ENCODE measurements at places on chromosomes 1 and 21.

GRCh38 chr1:171352554-171352953 is 38.6 kb downstream of the FMO4 start:
- DNase-seq, result no peak

DNA sequence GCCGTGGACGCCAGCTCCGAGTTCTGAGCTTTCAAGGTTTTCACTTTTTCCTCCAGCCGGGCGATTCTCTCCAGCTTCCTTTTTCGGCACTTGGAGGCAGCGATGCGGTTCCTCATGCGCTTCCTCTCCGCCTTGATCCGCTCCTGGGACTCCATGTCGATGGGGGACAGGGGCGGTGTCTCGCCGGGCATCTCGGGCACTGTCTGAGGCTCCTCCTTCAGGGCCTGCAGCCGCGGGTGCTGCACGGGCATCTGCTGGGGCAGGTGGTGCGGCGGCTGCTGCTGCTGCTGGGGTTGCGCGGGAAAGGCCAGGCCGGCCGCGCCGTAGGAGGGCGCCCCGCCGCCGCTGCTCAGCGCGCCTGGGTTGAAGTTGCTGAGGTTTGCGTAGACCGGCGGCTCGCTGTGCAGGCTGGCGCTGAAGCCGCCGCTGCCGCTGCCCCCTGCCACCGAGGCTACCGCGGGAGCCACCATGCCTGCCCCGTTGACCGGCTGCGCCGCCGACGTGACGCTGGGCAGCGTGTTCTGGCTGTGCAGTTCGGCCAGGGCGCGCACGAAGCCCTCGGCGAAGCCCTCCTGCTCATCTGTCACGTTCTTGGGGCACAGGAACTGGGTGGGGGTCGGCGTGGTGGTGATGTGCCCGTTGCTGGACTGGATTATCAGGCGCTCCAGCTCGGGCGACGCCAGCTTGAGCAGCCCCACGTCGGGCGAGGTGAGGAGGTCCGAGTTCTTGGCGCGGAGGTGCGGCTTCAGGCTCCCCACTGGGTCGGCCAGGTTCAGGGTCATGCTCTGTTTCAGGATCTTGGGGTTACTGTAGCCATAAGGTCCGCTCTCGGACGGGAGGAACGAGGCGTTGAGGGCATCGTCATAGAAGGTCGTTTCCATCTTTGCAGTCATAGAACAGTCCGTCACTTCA is 1.4 kb downstream of the JUN start:
- DNase-seq, result peak; percentile 41

DNA sequence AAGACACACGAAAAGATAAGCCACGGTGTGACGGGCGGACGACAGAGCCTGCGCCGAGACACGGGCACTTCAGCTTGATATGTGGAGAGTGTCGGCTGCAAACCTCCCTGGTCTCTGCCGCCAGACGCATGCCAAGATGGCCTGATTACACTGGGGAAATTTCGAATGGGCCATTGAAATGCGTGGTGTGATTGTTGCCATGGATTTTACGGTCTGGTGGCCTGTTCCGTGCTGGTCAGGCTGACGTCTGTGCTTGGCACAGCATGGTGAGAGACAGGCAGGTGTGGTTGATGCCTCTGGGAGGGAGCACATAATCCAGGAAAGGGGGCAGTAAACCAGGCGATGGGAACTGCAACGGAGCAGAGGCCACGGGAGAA is 105.6 kb upstream of the TMPRSS2 start:
- DNase-seq, result no peak

- no peak for DNase-seq
Observed at GRCh38 chr21:18164933-18165332, 79.7 kb upstream of the CHODL start.

- DNase-seq, result no peak
Observed at GRCh38 chr1:54489627-54490250, 58.3 kb upstream of the ACOT11 start.

- no peak for DNase-seq
Observed at GRCh38 chr1:200130552-200130951, 103.0 kb downstream of the NR5A2 start.

DNA sequence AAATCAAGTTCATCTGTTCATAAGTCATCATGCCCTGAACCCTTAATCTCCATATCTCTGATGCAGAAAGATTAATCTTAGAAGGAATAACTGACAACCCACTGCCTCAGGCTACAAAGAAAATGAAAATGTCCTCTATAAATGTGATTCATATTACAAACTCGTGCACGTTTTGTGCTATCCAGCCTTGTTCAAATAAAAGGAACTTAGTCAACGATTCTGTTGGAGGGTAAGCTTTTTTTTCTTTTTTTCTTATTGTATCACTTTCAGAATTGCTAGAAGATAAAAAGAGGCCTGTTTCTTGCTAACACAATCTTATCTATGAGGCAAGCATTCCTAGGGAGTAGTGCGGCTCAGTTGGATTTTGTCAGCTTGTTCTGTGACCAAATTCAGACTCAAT is 228.4 kb downstream of the TM2D1 start:
- no peak for DNase-seq

DNA sequence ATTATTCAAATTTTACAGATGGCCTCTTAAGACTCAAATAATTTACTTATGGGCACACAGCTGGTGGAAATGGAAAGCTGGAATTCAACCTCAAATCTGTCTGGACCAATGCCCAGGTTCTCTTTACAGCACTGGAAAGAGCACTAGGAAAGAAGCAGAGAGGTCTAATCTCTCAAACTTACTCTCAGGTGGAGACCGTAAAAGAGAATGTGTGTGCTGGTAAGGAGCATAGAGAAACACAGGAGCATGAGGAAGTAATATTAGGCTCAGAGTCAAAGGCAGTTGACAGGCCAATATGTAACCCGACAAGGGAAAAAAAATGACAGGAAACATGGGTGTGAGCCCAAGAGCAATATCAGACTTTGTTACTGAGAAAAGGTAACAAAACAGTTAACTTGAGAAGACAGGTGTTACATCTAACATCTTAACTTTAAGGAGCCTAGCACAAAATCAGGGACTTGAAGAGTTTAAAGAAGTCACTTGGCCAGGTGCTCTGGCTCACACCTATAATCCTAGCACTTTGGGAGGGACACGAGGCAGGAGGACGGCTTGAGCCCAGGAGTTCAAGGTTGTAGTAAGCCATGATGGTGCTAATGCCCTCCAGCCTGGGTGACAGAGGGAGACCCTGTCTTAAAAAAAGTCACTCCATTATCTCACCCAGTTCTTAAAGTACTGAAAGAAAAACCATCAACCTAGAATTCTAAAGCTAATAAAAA is 20.7 kb downstream of the PPP1R15B start:
- no peak for DNase-seq

DNA sequence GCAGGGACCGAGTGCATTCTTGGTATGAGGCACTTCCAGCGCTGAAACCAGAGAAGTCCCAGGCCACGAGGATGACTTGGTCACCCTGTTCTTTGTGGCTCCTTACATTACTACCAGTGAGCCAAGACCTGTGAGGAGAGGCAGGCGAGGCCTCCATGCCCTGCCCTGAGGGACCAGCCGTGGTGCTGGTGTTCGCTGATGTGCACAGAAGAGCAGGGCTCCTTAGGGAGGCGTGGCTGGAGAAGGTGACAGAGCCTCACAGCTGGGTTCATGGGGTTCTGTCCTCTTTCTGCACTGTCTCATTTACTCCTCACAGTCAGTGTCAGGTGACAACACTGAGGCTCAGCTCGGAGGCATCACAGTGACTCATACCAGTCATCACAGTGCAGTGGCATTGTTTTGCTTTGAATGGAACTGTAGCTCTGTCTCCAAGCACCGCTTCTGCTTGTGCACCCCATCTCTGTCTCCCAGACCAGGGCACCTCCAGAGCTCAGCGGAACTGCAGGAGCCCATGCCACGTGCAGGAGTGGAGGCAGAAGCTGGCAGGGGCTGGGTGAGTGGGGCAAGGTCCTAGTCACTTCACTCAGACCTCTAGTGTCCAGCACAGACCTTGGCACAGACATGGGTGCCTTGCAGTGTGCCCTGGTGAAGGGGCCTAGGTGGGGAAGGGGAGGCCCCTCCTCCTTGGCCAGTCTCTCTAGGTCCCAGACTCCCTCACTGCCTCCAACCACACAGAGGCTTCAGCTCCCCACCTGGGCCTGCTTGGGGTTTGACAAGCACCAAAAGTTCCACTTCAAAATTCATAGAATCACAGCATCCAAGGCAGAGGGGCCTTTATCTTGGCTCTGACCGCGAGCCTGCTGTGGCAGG is 310.9 kb downstream of the MATN1 start:
- DNase-seq, result peak; percentile 1

Data from endothelial cell (in vitro differentiated cells).